Stimulated activated CD4-positive, alpha-beta T cell treated with anti-CD3 and anti-CD28 coated beads, Interleukin-4, amount 100 ng/mL, for 24 hours (primary cell): ENCODE measurements at places on chromosomes 6 and 20.

DNA sequence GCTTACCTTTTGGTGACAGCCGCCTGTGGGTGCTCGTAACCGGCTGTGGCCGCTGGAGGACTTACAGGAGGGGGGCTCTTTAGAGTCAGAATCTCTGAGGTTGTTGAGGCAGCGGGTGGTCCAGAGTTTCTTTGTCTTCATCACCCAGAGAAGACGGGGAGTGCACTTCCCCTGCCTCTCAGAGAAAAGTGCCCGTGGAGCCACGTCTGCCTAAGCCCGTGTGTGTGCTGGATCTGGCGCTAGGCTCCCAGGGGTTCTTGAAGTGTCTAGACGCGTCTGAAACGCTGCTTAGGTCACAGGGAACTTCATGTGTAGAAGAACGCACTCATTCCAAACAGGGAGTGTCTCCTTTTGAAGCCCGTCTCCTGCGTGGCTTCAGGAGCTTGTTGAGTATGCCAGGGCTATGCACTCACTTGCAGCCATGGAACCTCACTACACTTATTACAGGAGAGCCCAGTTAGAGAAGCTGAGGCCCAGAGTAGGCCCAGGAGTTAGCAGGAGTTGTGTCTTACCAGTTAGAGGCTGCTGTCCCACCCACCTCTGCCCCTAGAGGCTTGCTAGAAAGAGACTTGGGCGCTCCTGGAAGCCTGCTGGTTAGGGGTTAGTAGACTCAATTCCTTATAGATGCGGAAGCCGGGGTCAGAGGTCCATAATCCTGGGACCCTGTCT lies 1.3 kb downstream of the LSM14B start:
- DNase-seq, result no peak

DNA sequence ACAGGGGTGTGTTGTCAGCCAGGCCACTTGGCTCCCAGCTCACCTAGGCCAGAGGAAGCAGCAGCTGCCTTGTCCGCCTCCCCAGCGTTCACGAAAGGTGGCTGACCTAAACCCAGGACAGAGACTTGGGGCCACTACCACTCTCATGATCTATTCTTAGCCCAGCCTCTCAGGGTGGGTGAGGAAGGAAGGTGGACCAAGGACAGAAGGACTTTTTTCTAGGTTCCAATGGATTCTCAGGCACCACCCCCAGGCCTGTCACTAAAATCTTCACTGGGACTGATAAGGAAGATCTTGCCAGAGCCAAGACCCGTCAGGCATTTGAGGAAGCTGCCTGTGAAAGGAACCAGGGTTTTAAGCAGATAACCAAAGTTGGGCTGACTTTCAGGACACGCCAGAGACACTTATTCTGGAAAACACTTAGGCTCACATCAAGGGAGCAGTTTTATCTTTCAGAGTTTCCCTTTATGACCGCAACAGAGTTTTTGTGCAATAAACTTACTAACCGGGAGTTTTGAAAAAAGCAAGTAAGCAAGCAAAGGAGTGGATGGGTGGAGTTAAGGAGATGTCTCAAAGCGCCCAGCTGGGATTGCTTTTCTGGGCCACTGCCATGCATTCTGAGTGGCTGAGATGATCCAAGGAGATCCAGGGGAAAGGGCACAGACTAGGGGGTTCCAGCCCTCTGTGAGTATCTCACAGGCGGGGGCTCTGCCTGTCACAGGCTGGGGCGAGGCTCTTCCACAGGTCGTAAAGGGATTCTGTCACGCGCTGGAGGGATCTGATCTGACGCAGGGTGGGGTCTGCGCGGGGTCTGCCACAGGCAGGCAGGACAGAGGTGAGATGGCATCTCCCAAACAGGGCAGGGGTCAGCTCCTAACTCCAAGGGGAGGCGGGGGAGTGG lies 989 bp downstream of the FITM2 start:
- DNase-seq, result no peak

DNA sequence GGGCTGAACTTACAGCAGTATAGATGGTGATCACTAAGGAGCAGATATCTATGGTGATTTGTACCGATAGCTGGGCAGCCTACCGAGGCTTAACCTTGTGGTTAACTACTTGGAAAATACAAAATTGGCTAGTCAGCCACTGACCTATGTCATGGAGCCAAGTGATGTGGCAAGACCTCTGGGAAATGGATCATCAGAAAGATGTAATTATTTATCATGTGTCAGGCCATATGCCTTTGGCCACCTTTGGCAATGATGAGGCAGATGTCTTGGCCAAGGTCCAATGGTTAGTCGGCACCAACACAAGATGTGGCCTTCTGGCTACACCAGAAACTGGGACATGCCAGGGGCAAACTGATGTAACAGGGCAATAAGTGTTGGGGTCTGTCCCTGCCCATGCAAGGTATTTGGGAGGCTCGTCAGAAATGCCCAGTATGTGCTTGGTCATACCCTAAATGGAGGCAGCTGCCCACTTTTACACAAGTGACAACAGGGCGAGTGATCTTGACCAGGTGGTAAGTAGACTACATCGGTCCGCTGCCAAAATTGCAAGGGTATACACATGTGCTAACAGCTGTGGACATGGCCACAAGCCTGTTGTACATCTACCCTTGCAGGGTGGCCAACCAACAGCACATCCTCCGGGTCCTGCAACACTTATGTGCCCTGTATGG lies 30.1 kb downstream of the HDDC2 start:
- DNase-seq, result no peak

DNA sequence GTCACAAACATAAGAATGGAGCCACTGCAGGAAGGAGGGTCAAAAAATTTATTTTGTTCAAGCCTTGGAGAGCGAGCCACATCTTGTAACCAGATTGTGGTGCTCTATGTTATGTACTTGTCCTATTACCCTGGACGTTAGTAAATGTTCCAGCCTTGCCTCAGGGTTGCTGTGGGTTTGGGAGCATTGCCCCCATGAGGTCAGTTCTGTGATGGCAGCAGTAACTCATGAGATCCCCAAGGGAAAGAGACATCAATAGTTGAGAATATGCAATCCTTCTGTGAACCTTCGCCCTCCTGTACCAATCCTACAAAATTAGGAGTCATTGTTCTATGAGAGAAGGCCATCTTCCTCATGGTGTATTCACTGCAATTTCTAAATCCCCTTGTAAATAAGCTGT lies 16.4 kb upstream of the CFAP206 start:
- no peak for DNase-seq

GRCh38 chr20:49823152-49823847 lies 10.7 kb downstream of the SLC9A8 start:
- DNase-seq, result no peak

GRCh38 chr20:37297066-37297736 lies 7.7 kb downstream of the MANBAL start:
- no peak for DNase-seq

DNA sequence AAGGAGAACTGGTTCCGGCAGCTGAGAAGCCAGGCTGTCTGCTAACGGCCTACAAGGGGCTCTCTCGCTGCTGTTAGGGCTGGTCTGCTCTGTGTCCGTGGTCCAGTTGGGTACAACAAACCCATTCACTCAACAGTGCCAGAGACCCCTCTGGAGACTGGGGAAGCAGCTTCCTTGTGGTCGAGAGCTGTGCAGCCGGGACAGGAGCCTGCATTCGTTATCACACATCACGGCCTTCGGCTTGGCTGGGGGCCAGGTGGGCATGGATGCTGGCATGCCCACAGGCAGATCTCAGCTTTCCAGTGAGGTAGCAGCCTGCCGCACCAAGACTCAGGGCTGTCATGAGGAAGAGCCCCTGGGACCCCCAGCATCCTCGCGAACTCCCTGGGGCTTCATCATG lies 124.7 kb downstream of the PREX1 start:
- no peak for DNase-seq

GRCh38 chr20:64050261-64051032 lies 1.0 kb upstream of the SOX18 start:
- no peak for DNase-seq

- no peak for DNase-seq
These were observed 101.5 kb downstream of the SYCP2 start for GRCh38 chr20:59831916-59832270.

GRCh38 chr6:99364026-99364425 lies 14.6 kb upstream of the FAXC start:
- DNase-seq, result no peak

GRCh38 chr6:106628658-106629102 lies 618 bp downstream of the RTN4IP1 start:
- no peak for DNase-seq

GRCh38 chr6:24571361-24571760 lies 74.6 kb downstream of the KIAA0319 start:
- no peak for DNase-seq

DNA sequence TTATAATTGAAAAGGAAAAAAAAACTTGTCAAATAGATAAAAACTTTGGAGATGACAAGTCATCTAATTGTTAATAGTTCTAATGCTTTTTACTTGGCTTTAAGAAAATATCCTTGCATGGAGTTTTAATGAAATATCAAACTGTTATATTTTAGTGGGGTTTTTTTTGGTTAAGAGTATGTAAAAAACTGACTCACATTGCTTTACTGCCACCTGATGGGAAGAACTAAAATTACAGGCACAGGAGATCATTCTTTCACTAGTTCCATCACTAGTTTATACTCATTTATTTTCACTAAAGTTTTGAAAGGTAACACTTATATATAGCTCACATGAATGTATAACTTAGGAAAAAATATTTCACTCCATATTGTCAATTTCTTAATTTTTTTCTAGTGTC lies 309.1 kb downstream of the LMBRD1 start:
- DNase-seq, result no peak

- DNase-seq, result peak; percentile 54
These were observed 1.6 kb upstream of the UCKL1 start for GRCh38 chr20:63957690-63958441.

DNA sequence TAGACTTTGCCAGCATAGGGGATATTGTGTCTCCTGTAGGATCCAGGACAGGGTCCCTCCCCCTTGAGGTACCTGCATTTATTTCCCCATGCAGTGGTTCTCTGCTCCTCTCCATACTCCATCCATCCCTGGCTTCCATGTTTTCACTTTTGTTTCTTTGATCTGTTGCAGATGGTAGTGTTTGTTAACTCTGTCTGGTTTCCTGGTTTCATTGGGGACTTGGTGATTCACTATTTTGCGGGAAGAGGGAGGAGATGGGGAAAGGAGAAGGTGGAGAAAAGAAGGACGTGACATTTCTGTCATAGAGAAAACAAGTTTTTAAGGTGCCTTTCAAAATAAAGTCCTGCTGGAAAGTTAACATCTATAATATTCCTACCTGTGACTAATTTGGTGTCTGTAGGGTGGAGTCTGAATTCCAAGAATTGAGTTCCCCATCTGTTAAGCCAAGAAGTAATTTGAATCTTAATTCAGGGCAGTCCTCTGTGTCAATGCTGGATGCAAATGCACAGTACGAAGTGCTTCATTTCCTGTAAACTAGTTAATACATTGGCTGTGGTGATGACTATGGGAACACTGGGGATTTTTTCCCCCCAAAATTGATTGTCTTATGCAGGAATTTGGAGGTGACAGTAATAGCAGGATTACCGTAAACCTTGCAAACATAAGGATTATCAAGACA lies 6.9 kb upstream of the RNF144B start:
- no peak for DNase-seq

- peak; percentile 19 for DNase-seq
These were observed 1.1 kb upstream of the BEND3 start for GRCh38 chr6:107116328-107116892.

DNA sequence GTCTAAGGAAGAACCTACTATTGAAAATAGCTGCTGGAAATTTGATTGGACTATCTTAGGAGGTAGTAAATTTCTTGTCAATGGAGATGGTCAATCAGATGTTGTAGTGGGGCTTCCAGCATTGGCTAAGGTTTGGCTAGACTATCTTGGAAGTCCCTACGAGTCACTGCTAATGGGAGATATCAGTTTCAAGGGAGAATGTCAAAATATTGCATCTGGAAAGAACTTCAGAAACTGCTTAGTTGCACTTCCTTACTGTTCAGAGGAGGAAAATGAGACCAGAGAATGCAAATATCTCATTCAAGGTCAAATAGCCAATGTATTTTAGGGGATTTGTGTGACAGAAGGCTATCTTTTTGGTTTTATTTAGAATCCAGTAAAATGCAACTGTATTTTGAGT lies 53.5 kb upstream of the CCN2 start:
- no peak for DNase-seq

- no peak for DNase-seq
These were observed 26.4 kb upstream of the SIRPA start for GRCh38 chr20:1868856-1869255.

GRCh38 chr6:111585241-111585973 lies 20.3 kb downstream of the TRAF3IP2 start:
- DNase-seq, result no peak

- DNase-seq, result no peak
These were observed 91.1 kb downstream of the MRPL14 start for GRCh38 chr6:44036196-44036595.

DNA sequence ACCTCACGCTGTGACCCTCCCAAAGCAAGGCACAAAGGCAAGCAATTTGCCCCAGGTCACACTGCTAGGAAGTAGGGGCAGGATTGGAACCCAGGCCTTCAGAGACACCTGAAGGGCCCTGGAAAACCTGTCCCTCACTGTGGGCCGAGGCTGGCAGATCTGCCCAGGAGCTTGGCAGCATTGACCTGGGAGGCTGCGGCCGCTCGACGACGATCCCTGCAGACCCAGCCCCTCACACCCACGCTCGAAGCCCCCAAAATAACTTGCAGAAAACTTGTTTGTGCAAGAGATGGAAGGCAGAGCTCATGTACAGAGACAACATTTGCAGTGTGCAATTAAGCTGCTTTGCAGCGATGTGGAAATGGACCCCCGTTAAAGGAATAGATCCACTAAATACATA lies 251.4 kb downstream of the TAF4 start:
- DNase-seq, result no peak

DNA sequence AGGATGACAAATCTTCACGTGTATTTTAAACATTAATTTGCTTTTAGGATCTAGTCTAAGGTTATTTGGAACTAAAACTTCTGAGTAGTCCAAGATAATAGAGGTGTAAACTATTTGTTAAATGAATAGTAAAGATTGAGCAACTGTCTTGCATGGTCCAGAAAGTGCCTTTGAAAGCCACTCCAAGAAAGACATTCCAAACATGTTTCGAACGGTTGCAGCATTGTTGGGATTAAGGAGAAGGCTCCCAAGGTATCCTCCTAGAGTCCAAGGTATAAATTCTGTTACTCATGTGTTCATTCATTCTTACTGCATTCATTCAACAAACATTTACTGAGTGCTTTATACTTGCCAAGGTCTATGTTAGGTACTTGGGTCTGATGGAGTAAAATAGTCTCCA lies 28.8 kb upstream of the MYLK2 start:
- no peak for DNase-seq
